ENCODE measurements at places on chromosomes 3 and 15. TPM values are rescaled to one million over a fixed set of nuclear protein-coding genes. Genes with fewer than 3 reads are reported as not detected.
A peak's percentile ranks its signal among the peaks of the same experiment; 100 is the strongest.

Gene ITIH4
- total RNA-seq = 2.4 TPM

- no peak for DNase-seq
Observed at GRCh38 chr15:88401251-88401995, 65.8 kb downstream of the MRPL46 start.

Gene HGD
- 0.28 TPM for total RNA-seq

DNA sequence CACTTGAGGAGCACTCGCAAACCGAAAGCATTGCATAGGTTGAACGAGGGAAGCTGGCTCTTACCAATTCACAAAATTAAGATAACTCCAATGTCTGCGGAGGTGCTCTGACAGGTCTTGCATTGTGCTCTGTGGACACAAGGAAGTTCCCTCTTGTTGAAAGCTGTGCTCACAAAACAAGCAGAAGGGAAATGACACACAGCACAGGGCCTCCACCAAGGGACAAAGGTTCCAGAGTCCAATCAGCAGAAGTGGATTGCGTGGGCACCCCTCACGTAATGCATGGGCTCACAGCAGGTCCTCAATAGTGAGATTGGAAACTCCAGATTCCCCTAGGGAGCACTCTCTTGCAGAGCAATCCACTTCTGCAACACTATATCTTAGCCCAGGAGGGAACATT, 89.9 kb downstream of the ATP10A start:
- no peak for DNase-seq

DNA sequence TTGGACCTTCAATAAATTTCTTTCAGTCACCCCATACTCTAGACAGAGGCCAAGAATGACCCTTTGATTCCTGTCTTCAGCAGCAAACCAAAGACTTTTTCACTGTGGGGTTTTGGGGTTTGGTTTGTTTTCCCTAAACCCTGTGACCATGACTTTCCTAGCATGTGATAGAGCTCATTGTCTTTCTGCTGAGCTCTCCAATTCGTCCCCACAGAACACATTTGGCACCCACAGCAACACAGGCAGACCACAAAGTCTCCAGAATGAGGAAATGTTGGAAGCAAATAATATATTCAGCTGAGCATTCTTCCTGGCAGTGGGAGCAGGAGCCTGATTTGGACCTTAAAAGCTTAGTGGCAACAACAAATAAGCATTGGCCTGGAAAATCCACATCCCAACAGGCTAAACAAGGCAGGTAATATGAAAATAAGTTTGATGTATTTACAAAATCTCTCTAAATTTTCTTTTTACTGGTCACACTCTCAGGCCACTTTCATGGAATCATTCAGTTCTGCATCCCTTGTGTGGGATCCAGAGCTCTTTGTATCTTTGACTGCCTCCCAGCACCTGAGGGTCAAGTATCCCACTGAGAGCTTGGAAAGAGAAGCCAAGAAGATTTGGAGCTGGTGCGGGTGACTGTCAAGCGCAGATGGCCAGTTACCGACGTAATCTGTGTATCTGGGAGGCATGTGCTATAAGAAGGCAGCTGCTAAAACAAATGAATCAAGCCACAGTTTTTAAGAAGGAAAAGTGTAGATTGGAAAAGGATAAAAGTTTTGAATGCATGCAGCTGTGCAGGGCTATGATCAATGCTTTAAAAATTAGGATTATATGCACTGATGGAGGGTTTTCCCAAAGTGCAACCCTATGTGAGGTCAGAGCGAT, 36.5 kb upstream of the CPB1 start:
- peak; percentile 26 for DNase-seq

DNA sequence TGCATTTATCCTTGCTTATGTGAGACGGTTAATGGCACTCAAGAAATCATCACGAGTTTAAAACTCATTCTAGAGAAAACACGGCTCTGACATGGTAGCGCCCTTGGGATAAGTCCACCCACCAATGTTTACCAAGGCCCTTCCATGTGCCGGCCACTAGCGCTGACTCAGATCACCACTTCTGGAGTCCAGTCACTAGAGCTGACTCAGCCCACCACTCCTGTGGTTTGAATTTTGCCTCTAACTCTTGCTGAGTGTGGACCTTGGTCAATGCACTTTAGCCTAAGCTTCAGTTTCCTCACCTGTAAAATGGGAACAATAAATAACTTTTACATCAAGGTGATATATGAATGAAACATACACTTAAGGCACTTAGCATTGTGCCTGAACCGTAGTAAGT, 358.4 kb upstream of the PROK2 start:
- DNase-seq = no peak

Gene CTDSPL
- total RNA-seq = 36.9 TPM

GRCh38 chr3:24480497-24480896, 14.2 kb downstream of the THRB start:
- no peak for DNase-seq

- no peak for DNase-seq
Observed at GRCh38 chr15:41020311-41020710, 67.0 kb downstream of the CHAC1 start.

DNA sequence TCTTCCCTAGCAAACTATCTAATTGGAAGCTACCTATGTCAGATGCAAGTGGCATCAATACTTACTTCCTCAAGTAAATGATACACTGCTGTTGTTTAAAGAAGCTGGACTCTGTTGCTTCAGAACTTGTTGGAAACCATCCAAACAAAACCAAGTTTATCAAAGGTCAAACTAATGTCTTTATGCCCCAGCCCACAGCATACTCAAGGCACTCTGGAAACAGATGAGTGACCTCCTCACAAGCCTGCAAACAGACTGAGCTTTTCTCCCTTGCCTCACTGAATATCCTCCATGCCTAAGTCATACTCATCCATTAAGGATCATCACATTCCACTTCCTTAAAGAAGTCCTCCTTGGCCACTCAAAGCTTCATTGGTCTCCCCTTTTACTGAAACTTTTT, 107.4 kb upstream of the ACP3 start:
- no peak for DNase-seq

Gene KCNH8
- total RNA-seq = 2.3 TPM

Gene CCDC13
- total RNA-seq = not detected

Gene FOXL2
- total RNA-seq = not detected

Gene ADAMTS7
- total RNA-seq = 19.2 TPM

DNA sequence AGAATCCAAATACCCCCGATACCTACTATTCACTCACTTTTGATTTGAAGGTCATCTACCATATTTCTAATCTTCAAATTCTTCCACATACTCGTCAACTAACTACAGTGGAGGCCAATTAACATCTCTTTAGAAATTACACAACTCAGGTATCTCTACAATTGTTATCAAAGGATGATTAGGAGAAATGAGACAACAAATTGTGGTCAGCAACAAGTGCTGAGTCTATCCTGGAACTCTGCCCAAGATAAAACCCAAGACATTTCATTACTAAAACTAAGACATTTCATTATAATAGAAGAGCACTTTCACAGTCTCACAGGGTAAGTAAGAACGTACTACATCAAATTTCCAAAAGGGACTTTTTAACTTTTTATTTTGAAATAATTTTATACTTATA, 100.0 kb downstream of the TBC1D5 start:
- no peak for DNase-seq

GRCh38 chr3:4591669-4592068, 98.5 kb downstream of the ITPR1 start:
- no peak for DNase-seq

DNA sequence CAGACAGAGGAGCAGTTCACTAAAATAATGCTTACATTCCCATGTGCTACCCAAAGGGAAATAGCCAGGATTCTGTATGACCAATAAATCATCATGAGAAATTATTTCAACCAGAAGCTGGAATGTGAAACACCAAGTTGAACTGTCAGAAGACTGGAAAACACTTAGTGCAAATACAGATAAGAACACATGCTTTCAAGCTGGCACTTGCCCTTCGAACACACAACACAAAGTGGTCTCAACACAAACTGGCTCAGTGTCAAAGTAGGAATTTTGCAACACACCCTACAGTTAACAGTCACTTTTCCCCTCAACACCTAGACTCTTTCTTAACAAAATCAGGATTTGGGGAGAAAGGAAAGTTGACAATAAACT, 1.3 kb downstream of the FSD2 start:
- no peak for DNase-seq
